Activated naive CD4-positive, alpha-beta T cell treated with anti-CD3 and anti-CD28 coated beads, Interleukin-2, amount 50 U/mL, for 72 hours (primary cell): ENCODE measurements at places on chromosomes 7 and 10. TPM values are rescaled to one million over a fixed set of nuclear protein-coding genes. Genes with fewer than 3 reads are reported as not detected.

- DNase-seq: no peak
Measured at GRCh38 chr7:11539853-11540252, 292.1 kb downstream of the THSD7A start.

GRCh38 chr10:85649461-85649860 lies 717.1 kb downstream of the GRID1 start:
- DNase-seq: no peak

Gene GPR37
- not detected for total RNA-seq

DNA sequence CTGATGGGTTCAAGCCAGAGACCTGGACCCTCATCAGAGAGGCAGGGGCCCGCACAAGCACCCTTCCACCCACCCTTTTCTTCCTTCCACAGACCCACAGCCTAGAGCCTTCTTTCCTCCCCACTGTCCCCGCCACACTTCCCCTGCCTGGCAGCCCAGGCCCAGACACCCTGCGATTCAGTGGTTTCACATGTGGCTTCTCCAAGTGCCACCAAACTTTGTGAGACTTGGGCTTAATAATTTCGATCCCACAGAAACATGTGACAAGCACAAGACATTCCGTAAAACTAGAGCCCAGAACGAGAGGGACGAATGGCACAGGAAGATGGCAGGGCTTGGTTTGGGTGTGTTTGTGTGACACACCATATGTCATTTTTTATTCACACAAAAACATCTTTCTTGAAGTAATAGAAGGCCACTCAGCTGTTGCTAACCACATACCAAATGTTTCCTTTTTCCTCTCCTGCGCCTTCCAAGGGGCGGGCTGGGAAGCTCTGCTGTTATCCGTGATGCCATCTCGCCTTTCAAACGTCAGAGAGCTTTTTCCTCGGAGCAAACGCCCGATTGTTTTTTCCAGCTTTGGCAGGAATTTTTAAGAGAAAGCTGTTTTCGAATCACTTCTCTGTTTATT lies 162.9 kb downstream of the GRK5 start:
- DNase-seq: no peak

DNA sequence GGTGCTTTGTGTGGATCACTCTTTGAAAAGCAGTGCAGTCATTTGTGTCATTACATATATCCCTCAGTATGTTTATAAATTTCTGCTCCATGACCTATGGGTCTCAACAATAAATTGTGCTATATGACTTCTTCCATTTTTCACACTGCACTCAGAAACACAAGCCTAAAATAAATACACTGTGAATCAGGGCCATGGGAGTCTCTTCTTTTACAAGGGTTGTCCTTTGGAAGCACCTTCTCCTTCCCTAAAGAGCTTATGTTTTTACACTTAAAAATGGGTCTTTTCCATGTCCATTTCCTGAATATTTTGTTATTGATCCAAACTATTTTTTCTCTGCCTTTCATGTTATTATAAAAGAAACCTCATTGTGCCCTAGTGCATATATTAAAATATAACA lies 108.3 kb upstream of the MEOX2 start:
- no peak for DNase-seq

Gene HUS1
- total RNA-seq: 76.2 TPM
